ENCODE measurements at places on chromosomes 3 and 15.

GRCh38 chr3:9473496-9474065 is 76.2 kb downstream of the SETD5 start:
- peaks cover 90% of the 10 kb centered on the region for H3K36me3 ChIP-seq
- no peak for DNase-seq
- no peak overlapping the region for H3K27ac ChIP-seq

- no peak overlapping the region for H3K4me3 ChIP-seq
- no peaks in the 10 kb centered on the region for H3K36me3 ChIP-seq
- H3K4me1 ChIP-seq = no peaks in the 10 kb centered on the region
- H3K27me3 ChIP-seq = no peaks in the 10 kb centered on the region
- no peak overlapping the region for H3K27ac ChIP-seq
These were observed 199.2 kb downstream of the IL5RA start for GRCh38 chr3:2910997-2911396.

GRCh38 chr3:52820736-52821135 is 9.7 kb downstream of the ITIH4 start:
- DNase-seq = peak; percentile 49
- H3K27me3 ChIP-seq = no peaks in the 10 kb centered on the region
- no peak overlapping the region for H3K27ac ChIP-seq
- no peak overlapping the region for H3K4me3 ChIP-seq
- H3K36me3 ChIP-seq = no peaks in the 10 kb centered on the region
- H3K4me1 ChIP-seq = no peaks in the 10 kb centered on the region

DNA sequence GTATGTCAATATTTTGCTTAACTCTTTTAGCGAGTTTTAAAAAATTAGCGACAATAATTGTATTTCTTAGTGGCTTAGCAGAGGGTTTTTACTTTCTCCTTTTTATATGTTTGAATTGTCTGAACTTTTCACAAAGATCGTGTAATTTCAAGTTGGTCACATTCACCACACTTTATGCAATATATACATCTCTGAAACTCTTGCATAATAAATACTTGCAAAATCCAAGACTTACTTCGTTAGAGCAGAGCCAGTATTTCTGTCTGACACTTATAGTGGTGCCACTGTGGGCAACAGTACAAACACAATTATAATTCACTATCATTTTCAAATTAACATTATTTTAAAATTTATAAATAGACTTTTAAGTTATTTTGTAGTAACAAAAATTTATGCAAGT is 62.0 kb downstream of the SUCNR1 start:
- no peak overlapping the region for H3K27ac ChIP-seq
- no peaks in the 10 kb centered on the region for H3K4me1 ChIP-seq
- H3K27me3 ChIP-seq = no peaks in the 10 kb centered on the region
- DNase-seq = no peak
- H3K4me3 ChIP-seq = no peak overlapping the region

- no peaks in the 10 kb centered on the region for H3K36me3 ChIP-seq
- peaks cover 40% of the 10 kb centered on the region for H3K4me1 ChIP-seq
- H3K4me3 ChIP-seq = no peak overlapping the region
- no peak for DNase-seq
- H3K27ac ChIP-seq = no peak overlapping the region
- H3K27me3 ChIP-seq = no peaks in the 10 kb centered on the region
These were observed 158.3 kb downstream of the SLCO3A1 start for GRCh38 chr15:92011611-92012367.

Measured in Calu3 (cell line).